ENCODE measurements at places on chromosomes 16 and 17.

GRCh38 chr17:21186399-21187187 lies 27.4 kb downstream of the TMEM11 start:
- DNase-seq = no peak

DNA sequence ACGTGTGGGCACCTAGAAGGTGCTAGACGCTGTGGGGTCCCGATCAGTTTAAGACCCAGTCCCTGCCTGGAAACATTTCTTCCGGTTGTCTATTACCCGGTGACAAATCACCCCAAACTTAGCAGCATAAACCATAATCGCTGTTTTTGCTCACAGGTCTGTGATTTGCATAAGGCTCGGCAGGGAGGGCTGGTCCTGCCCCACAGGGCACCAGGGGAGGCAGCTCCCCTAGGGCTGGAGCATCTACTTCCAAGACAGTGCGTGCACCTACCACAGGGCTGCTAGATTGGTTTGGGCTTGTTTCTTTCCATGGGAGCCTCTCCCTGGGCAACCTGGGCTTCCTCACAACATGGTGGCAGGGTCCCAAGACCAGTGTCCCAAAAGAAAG lies 214.5 kb upstream of the CIBAR2 start:
- no peak for DNase-seq

DNA sequence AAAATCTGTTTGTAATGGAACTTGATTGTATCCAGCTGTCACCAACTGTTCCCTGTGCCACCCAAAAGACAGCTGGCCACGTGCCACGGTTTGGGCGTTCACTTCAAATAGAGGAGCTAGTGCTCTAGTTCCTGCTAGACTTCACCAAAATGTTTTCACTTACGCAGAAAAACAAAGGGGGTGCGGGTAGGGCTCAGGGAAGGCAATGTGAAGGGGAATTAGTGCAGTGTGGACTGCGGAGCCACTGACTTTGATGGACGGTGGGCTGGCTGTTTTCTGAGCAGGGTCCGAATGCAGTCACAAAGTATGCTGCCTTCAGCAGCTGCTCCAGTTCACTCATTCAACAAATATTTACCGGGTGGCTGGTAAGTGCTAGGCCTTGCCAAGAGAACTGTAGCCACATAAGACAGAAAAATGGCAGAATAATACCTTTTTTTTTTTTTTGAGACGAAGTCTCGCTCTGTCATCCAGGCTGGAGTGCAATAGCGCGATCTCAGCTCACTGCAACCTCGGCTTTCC lies 7.6 kb upstream of the CYTH1 start:
- peak; percentile 44 for DNase-seq

DNA sequence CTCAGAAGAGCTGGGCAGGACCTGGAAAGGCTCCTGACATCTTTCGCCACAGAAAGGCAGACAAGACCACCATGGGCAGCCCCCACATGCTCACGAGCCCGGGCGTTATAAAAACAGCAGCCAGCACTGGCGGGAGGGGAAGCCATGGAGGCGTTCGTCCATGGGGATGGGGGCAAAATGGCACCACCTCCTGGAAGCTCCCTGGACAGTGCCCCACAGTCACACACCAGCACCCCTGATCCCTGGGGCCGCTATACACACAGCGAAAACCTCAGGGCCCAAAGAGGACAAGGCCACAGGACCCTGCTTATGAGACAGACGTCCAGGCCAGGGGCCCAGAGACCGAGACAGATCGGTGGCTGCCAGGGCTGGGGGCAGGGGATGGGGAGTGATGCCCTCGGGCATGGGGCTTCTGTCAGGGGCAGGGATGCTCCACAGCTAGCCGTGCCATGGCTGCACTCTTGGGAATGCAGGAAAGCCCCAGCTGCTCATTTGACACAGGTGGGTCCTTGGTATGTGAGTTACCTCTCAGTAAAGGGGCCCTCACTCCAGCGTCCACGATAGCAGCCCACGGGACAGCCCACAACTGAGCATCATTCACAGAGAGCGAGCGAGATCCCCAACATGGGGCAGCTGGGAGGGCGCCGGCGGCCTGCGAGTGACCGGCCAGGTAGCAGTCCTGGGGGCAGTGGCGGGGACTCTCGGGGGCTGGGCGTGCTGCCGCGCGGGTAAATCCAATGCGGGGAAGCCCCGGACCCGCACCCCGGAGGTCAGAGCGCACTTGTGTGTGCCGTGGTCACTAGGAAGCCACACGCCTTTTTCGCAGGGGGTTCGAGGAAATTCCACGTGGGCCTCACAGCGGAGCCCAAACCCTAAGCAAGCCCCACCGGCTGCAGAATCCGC lies 6.4 kb upstream of the PVALEF start:
- no peak for DNase-seq

GRCh38 chr16:19090916-19091315 lies 22.8 kb upstream of the ITPRIPL2 start:
- DNase-seq = no peak

GRCh38 chr17:61076621-61077031 lies 323.0 kb upstream of the TBX2 start:
- no peak for DNase-seq
